ENCODE measurements at places on chromosomes 3 and 15.

DNA sequence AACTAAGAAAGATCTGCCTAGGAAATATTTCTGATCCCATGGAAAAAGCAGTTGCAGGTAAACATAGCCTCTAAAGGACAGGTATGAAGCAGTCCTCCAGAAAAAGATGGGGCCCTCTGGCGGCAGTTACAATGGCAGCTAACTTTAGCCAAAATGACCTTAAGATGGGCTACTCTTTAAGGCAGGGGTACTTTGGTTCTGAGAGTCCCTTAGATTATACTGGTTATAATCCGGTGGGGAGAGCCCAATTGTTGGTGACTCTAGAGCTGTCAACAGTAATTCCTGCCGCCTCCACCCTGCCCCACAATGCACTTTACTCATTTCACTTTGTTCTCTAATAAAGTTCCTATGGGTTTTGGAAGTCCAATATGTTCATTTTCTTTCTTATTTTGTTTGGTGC lies 412.8 kb upstream of the WNT5A start:
- DNase-seq: no peak

- no peak for DNase-seq
These were observed 38.8 kb downstream of the PIGB start for GRCh38 chr15:55357774-55358173.

- DNase-seq: no peak
These were observed 34.7 kb upstream of the SLC24A5 start for GRCh38 chr15:48086133-48086532.

DNA sequence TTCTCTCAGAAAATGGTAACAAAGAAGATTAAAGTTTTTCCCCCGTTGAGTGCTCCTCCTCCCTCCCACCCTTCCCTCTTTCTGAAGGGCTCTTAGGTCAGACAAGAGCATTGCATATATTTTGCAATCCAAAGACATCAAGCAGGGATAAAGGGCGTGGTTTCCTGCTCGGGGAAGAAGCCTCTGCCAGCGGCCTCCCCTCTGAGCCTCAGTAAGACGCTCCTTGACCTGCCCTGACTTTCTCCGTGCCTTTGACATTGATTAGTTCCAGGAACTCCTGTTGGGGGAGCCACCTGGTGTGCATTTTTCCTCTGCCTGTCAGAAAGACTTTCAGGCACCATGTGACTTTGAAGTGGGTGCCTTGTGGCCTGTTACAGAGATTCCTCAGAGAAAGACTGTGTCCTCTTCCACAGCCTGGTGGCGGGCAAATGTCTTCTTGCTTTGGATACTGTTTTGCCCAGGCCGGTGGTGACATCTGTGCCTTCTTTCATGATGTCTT lies 87.2 kb upstream of the TBL1XR1 start:
- DNase-seq: no peak

- DNase-seq: no peak
These were observed 42.3 kb downstream of the NKIRAS1 start for GRCh38 chr3:23874359-23875112.

DNA sequence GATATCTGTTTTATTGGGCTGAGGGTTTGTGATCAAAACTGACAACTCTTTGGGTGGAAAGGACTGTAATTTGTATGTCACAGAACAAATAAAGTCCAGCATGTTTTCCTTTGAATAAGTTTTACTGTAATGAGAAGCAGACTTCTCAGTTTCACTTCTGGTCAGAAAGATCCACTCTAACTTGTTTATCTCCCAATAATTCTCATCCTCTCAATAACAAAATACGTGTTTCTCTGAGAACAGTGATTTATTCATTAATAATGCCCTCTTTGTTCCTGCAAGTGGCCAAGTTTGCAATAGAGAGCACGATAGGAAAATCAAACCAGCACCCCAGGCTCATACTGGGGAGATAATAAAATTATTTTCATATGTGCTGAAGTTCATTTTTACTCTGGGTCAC lies 190.6 kb downstream of the CNTN3 start:
- no peak for DNase-seq

DNA sequence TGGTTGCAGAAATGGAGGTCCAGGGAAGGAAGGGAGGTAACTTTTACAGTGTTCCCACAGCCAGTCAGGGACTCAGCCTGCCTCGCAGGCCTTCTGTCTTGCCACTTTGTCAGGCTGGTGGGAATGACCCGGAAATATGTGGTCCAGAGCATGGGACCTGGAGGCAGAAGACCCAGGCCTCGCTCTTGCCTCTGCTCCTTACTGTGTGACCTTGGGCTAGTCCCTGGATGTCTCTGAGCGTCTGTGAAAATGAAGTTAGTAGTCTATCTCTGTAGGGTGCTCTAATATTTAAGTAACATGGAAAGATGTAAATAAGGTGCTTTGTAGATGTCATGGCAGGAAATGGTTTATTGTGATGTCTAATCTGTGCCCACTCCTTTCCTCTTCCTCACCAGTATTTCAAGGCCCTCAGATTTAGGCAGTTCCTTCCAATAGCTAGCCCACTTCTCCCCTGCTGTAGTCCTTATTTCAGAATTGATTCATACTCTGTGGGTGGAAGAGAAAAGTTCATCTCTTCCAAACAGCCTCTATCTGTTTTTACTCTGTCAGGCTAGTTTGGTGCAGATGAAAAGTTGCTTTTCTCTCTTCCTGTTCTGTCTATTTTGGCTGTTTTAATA lies 9.1 kb downstream of the CORO2B start:
- DNase-seq: no peak

DNA sequence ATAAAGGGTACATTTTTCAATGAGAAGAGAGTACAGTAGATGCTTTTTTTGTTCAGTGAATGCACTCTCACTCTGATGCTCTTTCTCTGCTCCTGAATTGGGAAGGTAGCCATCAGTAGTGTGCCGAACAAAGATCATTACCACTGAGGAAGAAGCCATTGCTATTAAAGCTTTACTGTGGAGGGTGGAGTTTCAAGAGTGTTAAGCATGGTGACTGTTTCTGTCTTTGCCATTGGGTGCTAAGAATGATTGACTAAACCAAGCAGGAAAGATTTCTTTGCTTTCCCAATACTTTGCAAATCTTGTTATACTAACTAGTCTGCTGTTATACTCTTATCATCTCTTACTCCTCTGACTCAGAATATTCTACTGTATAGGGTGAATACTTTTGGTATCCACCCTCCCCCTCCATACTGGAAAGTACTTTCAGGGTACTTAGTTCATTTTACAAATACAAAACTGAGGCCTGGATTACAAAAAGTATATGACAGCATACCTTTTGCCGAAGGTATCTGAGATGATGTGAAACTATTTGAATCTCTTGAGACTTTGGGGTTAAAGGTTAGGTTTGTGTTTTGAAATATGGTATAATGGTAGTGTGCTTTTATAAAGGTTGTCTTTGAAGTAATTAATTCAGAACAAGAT lies 1.7 kb downstream of the RAB11A start:
- DNase-seq: no peak

DNA sequence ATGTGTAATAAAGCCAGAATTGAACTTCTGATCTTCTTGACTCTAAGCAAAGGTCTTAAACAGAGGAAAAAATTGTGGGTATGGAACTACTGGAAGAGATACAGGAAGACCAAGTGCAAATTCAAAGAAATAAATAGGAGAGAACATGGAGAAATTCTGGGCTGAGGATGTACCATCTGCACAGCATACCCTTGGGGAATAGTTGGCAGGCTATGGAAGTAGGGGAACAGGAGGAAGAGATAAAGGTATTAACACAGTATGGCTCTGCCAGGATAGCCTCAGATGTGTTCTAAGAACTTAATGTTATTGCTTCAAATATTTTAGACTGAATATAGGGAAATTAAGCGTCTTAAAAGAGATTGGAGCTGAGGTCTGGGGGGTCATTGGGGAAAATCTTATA lies 485.4 kb downstream of the CNTN3 start:
- no peak for DNase-seq

GRCh38 chr3:153142961-153143360 lies 19.1 kb upstream of the RAP2B start:
- DNase-seq: no peak

DNA sequence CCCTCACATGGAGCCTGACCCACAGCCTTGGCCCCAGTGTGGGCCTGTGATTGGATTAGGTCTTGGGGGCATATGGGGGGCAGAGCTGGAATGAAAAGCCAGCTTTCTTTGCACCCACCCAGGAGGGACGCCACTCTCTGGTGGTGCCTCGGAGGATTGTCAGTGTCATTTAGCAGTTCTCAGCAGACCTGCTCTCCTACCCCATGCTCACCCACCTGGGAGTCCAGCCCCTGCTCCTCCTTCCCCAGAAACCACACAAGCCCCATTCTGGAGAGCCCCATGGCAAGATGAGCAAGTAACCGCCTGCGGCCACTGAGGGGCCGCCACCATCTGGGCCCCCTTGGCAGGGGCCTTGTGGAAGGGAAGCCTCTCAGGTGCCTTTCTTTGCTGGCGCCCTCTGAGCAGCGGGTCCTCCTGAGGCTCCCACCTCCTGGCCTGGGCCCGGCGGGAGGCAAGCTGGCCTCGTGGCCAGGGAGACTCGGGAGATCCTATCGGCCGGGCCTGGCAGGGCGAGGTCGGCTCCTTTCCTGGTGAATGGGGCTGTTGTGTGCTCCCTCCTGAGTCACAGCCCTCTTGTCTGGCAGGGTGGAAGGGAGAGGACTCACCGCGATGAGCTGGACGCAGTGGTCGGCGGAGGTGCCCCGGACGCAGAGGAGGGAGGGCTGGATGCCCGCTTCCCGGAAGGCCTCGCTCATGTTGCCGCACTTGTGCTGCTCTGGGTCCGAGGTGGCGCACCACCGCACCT lies 2.3 kb downstream of the MELTF start:
- no peak for DNase-seq

DNA sequence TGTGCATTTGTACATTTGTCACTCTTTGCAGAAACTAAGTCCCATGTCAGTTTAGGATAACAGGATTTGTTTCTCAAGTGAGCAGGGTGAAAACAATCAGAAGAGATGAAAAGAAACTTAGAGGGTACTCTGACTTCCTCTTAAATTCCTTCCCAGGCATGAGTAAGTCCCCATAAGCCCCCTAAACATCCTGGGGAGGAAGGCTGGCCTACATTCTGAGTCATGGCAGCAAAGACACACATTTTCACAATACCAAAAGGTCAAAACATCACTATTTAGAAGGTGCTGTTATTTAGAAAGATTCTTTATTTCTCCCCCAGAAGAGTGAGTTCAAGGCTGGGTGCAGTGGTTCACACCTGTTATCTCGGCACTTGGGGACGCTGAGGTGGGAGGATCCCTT lies 7.6 kb upstream of the FOXP1 start:
- no peak for DNase-seq

DNA sequence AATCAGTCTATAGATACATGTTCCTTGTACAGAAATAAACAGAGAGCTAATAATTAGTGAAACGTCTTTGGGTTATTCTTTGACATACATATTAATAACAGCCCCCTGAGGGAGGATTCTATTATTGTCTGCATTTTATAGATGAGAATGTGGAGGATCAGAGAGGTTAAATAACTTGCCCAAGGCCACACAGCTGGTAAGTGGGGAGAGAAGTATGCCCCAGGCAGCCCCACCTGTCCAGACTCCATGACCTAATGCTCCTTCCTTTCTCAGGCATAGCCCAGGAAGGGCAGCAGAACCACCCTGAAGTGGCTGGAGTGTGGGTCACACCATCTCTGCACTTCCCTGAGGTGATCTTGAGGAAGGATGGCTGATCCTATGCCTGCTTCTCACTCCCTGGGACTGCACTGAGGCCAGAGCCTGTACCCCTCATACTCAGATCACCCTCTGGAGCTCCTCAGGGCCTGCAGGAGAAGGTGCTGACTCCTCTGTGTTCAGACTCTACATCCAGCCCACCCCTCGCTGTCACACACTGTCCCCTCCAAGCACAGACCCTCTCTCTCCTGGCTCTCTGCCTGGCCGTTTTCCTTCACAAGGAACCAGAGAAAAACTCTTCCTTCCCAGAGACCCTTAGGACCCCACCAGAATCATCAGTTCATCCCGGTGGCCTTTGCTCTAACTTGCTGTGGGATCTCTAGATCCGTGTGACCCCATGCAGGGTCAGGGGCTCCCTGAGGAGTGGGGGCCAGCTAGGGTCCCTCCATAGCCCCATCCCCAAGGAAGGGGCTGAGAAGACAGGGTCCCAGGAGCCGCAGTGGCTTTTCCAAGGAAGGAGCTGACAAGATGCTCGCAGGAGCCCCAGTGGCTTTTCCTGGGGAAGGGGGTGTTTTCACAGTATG lies 4.4 kb upstream of the HHATL start:
- DNase-seq: no peak

DNA sequence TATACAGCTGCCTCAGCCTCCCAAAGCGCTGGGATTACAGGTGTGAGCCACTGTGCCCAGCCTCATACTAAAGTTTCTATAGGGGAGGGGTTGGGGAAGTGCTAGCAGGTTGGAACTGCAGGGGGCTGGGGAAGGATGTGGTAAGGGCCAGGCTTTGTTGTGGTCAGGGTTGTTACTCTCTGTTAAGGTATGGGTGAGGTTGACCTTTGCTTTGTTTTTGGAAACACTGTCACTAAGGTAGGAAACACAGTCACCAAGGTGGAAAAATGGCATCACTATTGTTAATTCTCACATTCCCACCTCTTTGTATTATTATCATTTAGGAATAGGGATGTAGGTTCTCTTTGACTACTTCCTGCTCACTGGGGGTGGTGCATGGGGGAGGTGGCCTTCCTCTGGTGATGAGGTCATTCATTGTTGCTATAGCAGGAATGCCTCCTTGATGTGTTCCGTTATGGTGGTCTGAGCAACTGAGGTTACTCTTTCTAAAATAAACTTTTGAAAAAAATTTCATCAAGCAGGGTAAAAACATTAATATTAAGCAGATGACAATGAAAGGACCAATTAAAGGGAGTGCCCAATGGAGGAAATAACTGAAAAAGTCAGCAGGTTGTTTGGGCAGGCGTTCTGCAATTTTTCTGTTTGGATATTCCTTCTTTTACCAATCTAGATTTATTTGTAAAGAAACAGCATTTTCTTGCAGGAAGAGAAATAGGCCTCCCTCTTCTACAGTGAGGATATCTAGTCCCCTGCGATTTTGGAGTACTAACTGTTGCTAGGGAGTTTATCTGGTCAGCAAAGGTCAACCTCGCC lies 150.5 kb downstream of the WDR76 start:
- DNase-seq: no peak

- DNase-seq: no peak
These were observed 245.1 kb upstream of the NAALADL2 start for GRCh38 chr3:174614036-174614435.

GRCh38 chr3:82927309-82928253 lies 1166.1 kb upstream of the GBE1 start:
- no peak for DNase-seq

- DNase-seq: no peak
These were observed 29.5 kb upstream of the SNRK start for GRCh38 chr3:43256714-43257461.

DNA sequence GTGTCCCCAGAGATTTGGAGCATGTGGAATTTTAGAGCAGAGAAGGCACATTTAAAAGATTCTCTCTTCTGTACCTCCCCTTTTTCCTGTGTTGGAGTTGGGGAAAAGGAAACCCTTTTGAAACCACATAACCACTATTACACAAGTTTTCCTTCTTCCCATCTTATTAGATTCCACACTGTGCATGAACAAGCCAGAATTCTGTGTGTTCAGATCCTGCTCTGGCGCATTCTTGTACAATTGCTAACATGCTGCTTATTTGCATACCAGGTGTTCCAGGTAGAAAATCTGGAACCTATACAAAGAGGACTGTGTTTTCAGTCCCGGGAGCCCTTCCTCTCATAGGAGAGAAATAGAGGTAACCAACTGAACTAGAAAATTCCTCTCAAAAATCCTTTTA lies 2.6 kb upstream of the CIB2 start:
- DNase-seq: no peak

GRCh38 chr3:127685708-127686511 lies 13.2 kb downstream of the ABTB1 start:
- DNase-seq: no peak

Data from stimulated activated CD8-positive, alpha-beta memory T cell treated with anti-CD3 and anti-CD28 coated beads, Interleukin-4, amount 100 ng/mL, for 4 hours (primary cell).